Activated CD4-positive, alpha-beta memory T cell treated with anti-CD3 and anti-CD28 coated beads, Interleukin-2, amount 10 ng/mL, durations not matched to agents 7 days and 5 days (primary cell): ENCODE measurements at places on chromosomes 1 and 21. TPM values are rescaled to one million over a fixed set of nuclear protein-coding genes. Genes with fewer than 3 reads are reported as not detected.
A peak's percentile ranks its signal among the peaks of the same experiment; 100 is the strongest.

WDR77 gene
- total RNA-seq, result 28.4 TPM

LRRIQ3 gene
- 0.63 TPM for total RNA-seq

NOL9 gene
- total RNA-seq, result 40.8 TPM

GRCh38 chr1:188062456-188062855 lies 1233.7 kb downstream of the PLA2G4A start:
- DNase-seq, result no peak

DNA sequence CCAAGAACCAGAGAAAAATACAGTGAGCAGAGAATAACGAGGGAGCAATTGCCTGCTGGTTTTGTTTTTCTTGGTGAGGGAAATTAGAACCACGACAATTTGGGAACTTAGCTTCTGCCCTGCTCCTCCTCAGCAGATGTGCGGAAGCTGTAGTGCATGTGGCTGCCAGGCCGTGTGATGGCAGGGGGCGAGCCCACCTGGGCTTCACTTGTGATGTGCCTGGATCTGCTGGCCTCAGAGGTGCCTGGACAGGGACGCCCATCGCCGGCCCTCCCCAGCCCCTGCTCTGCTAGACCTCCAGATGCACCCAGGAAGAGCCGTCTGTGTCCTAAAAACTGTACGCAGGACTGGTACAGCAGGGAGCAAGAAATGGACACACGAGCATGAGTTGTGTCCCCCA lies 28.5 kb upstream of the C1orf174 start:
- DNase-seq, result no peak

CYP4X1 gene
- not detected for total RNA-seq

SZT2 gene
- 57.8 TPM for total RNA-seq

- DNase-seq, result no peak
Measured at GRCh38 chr1:25567710-25568089, 24.3 kb downstream of the LDLRAP1 start.

DNA sequence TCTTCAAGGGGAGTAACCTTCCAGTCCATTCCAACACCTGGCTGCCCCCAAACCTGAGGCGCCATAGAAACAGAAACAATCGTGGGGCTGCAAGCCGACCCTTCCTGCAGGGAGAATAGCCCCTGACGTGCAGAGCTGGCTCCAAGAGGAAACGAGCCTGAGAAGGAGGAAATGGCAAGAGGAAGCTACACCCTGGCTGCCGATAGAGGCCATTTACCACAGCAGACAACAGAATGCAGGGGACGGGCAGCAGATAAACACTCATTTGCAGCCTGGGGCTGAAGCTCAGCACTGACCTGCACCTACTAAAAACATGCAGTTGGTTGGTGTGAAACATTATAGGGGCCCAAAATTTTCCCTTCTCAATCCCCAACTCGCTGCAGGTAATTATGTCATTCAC lies 8.7 kb upstream of the TDRD10 start:
- DNase-seq, result peak; percentile 44

- no peak for DNase-seq
Measured at GRCh38 chr1:46400421-46400820, 6.3 kb downstream of the FAAH start.

DNA sequence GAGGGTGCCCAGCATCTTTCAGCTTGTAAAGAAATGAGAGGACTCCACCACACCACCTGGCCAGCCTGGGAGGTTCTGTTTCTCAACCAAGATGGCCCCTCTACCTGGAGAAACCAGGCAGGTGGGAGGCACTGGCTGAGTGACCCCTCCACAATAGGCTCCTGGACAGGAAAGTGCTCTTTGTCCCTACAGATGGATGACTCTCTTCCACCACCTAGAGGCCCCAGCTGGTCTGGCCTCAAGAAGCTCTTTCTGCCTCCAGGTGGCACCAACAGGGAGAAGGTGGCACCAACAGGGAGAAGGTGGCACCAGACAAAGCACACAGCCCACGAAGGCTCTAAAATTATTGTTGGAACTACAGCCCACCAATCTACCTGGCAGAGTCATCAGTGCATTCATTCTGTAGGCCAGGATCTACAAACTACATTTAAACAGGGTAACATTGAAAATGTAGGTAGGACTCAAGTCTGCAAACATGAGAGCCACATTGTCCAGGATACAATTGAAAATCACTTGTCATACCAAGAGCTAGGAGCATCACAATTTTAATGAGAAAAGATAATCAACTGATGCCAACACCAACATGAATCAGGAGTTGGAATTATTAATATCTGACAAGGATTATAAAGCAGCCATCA lies 14.4 kb downstream of the TMPRSS3 start:
- peak; percentile 60 for DNase-seq

DNA sequence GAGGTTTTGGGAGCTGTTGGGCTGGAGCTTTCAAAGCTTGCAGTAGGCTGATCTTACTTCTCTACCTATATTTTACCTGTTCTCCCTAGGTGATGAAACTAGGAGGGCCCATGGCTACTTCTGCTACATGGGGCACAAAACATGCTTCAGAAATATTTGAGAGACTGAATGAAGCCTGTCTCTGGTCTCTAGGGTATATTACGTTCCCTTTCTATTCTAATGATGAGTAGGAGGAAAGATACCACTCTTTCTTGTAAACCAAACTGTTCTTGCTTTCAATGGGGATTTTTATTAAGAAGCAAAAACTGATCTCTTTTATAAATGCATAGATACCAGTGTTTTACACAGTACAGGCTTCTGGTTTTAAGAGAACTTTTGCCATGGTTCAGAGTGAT lies 103.1 kb downstream of the GALNT2 start:
- DNase-seq, result no peak

DNA sequence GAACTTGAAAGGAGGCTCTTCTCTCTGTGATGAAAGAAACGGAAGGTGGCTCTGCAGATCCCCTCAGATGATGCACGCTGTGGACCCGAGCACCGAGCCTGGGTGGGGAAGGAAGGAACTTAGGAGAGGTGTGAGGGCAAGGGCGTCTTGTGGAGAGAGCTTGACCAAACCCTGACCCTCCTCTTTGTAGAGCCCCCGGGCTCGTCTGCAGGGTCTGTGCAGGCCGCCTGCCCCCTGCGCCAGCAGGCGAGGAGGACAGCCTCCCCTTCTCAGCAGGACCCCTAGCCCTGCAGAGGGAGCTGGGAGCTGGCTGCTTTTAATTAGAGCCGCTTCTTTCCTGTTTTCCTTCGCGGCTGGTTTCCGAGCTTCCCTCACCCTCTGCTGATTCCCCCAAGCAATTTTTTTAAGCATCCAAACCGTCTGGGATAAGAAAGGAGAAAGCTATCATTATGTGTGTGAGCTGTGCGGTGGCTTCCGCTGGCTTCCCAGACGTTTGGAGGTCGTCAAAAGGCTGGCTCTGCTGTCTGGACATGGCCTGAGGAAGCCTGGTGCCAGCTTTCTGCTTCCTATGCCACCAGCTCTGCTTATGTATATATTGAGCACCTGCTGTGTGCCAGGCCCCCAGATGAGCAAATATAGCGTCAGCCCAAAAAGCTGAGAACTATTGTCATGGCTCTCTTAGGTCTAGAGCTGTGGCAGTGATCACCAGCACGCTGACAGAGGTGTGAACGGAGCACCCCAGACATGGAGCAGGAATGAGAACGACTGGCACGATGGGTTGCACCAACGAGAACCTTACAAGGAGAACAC lies 160.2 kb upstream of the IRF2BP2 start:
- DNase-seq, result no peak

FAM229A gene
- 10.6 TPM for total RNA-seq

- DNase-seq, result no peak
Measured at GRCh38 chr1:196550731-196551130, 57.5 kb downstream of the KCNT2 start.

- no peak for DNase-seq
Measured at GRCh38 chr1:185156288-185156853, 382 bp downstream of the TRMT1L start.

ADGRB2 gene
- 0.81 TPM for total RNA-seq

DNA sequence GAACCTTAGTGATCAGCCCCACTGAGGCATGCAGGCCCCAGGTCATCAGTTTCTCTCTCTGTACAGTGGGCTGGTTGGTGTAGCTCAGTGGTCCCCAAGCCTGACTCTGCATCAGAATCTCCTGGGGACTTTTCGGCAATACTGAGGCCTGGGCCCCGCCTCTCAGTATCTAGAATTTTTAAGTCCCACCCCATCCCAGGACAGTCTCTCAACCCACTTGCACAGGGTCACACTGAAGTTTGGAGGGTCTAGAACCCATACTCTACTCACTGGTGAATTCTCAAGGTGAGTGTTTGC lies 216.4 kb downstream of the MATN1 start:
- no peak for DNase-seq

OR14A16 gene
- total RNA-seq, result not detected

DNA sequence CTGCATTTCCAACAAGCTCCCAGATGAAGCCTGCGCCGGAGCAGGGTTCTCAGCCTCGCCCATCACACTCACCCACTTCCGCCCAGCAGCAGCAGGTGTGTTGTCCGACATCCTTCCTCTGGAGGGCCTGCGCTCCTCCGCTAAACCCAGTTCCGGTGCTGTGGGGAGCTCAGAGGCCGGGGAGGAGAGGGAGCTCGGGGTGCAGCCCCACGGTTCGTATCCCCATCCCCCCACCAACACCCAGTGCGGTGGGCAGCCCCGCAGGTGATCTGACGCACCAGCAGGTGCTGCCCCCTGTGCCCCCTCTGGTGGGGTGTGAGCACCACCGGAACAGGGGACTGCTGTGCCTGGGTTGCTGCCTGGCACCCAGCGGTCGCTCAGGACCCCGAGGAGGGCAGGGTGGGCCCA lies 3.4 kb upstream of the PEX10 start:
- peak; percentile 75 for DNase-seq

CAMK1G gene
- total RNA-seq, result not detected

DNA sequence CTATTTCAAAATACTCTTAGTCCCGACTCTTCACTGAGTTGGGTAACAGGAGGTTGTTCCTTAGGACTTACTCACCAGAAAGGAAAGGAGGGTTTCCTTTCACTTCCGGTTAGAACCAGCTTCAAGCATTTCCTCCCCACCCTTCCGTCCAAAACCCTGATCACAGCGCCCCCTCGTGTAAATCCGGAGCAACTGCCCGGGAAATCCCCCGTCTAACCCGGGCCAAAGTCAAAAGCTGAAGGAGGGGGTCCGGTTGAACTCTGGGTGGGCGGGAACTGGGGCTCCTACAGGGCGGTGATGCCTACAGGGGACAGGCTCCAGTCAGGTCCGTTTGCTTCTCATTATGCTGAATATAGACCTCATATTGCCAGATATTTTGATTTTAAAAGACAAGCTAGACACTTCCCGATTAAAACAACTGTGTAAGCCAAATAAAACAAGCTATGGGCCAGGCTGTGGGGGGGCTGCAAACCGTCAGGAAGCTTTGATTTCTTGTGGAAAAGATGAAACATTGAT lies 15.0 kb upstream of the MTARC2 start:
- peak; percentile 82 for DNase-seq
